ENCODE measurements at places on chromosomes 2 and 18.

GRCh38 chr2:118971245-118972122 is 29.5 kb downstream of the MARCO start:
- no peak for DNase-seq

DNA sequence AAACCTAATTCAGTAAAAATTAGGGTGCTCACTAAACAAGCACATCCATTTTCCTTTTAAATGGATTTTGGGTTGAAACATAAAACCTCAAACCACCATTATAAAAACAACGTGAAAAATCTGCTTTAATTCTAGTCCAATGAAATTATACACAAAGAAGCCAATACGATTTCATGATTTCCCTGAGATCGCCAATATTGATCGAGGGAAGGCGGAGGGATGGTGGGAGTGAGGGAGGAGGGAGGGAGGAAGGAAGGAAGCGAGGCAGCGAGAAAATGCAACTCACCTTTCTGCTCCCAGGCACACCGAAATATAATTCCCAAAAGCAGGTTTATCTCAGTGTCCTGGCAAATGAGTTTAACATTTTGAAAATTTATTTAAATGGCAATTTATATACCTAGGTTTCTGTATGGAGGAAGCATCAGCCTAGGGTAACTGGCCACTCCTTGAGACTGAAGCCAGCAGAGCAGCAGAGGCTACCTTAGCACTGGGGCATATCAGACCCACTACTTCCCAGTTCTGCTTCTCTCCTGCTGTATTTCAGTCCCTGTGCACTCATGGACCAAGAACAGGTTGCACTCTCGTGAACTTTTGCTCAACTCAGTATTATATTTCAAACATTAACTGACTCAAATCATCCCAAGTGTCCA is 2.3 kb upstream of the ONECUT2 start:
- no peak for DNase-seq

DNA sequence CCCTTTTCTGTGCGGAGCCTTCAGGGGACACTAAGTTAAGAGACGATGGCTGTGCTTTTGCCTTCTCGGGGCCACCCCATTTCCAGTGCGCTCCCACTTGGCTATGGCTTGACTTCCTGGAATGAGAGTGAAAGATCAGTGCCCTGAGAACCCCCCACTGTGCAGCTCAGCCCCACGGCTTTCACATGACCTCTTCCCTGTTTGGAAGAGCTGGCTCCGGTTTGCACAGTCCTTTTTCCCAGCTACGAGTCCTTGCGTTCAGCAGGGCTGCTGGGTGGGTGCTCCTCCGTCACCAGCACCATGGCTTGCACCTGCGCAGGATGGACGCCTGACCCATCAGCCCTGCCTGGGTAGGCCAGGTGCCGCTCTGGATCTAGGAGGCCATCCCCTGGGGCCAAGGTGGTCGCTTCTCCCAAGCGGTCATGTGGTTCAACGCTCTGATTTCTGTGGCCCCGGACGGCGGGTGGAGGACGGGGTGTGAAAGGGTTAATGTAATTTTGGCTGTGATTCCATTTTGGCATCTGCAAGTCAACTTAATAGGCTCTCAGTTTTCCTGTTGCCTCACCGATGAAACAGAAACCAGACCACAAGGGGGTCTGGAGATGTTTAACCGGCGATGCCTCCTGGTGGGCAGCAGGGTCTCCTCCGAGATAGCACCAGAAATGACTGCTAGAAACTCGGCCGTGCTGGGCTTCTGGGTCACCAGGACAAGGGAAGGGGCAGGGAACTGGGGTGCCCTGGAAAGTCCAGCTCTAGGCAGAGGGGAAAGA is 113.1 kb upstream of the HAAO start:
- no peak for DNase-seq

DNA sequence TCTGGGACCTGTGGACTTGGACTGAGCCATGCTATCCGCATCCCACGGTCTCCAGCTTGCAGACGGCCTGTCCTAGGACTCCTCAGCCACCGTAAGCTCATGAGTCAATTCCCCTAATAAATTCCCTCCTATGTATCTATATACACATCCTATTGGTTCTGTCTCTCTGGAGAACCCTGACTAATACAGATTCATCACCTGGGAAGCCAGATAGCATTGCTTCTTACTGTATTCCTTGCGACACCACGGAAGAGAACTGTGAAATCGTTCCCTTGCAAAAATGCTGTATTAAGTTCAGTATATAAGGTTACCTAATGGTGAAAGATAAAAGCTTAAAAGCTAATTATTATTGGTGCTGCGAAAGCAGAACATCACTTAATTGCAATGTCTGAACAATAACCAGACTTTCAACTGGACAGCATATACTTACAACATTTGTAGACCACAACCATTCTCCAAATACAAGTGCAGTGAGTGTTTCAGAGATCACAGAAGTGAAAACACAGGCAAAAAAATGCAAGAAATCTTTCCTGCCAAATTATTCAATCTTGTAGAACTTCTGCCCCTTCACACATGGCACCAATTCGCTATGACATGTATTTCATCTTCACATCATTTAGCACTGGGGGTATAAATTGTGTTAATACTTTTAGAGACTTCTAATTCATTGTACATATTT is 352.9 kb downstream of the TXNL1 start:
- DNase-seq: no peak

- DNase-seq: no peak
These were observed 13.6 kb downstream of the CNDP1 start for GRCh38 chr18:74547860-74548259.

- no peak for DNase-seq
These were observed 848 bp downstream of the VRK2 start for GRCh38 chr2:58047373-58047935.

- DNase-seq: no peak
These were observed 37.1 kb downstream of the NEMP2 start for GRCh38 chr2:190497428-190497827.

DNA sequence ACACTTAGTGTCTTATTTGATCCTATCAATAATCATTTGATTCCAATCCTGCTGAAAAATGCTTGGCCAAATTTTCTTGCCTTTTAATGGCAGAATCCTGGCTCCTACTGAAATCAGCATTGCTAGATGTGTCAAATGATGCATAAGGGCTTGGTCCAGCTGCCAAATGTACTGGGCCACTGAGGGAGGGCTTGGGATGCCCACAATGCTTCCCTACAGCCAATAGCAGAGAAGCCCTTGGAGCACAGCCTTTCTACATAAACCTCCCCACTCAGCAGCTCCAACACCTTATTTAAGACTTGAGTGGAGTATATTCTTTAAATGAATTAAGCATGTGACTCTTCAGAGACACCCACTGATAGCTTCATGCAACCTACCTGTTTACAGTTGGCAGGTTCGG is 3.6 kb downstream of the ALK start:
- DNase-seq: no peak

DNA sequence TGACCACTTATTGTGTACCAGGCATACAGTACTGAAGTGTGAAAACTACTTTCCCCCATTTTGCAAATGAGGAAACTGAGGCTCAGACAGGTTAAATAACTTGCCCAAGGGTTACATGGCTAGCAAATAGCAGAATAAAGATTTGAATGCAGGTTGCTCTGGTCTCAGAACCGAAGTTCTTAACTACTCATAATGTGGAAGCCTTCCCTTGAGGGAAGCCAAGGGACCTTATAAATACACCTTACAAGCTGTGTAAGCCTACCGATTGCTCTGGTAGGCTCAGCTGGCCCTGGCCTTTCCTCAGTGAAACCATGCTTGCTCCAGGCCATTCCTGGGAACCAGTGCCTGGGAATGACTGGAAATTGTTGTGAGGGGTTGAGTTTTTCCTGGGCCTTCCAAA is 114.6 kb upstream of the CDCA7 start:
- no peak for DNase-seq

GRCh38 chr2:233410196-233410760 is 56.0 kb downstream of the DGKD start:
- DNase-seq: no peak

GRCh38 chr18:48831802-48832201 is 119.0 kb downstream of the SMAD7 start:
- DNase-seq: no peak

DNA sequence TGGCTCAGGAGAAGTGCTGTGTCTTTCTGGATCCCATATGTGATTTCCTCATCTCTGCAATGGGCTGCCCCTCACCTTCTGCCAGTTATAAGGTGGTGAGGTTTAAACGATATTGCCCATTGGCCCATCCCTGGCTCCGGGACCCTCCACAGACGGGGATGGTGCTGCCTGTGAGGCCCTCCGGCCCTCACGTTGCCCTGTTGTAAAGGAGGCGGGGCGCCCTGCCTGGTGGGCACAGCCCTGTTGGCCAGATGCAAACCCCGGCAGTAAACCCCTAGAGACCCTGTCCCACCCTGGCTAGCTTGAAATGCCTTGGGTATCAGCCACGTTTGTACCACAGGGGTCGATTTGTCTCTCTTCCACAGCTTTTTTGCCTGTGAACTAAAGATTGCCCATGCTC is 7.4 kb downstream of the ARHGEF4 start:
- DNase-seq: no peak

GRCh38 chr2:36404318-36404717 is 48.7 kb downstream of the CRIM1 start:
- DNase-seq: peak; percentile 71

DNA sequence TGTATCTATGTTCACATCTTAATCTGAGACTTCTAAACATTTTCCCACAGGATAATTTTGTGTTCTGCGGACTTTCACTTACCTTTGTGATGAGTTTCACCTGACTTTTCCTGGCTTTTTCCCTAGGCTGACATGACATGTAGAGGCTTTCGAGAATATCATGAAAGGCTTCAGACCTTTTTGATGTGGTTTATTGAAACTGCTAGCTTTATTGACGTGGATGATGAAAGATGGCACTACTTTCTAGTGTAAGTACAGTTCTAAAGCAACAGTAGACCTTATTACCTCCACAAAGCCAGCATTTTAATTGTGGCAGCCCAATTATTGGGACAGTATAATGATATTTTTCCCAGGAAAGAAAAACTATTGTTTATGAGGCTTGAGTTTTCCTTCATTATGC is 34.1 kb upstream of the METAP1D start:
- no peak for DNase-seq

DNA sequence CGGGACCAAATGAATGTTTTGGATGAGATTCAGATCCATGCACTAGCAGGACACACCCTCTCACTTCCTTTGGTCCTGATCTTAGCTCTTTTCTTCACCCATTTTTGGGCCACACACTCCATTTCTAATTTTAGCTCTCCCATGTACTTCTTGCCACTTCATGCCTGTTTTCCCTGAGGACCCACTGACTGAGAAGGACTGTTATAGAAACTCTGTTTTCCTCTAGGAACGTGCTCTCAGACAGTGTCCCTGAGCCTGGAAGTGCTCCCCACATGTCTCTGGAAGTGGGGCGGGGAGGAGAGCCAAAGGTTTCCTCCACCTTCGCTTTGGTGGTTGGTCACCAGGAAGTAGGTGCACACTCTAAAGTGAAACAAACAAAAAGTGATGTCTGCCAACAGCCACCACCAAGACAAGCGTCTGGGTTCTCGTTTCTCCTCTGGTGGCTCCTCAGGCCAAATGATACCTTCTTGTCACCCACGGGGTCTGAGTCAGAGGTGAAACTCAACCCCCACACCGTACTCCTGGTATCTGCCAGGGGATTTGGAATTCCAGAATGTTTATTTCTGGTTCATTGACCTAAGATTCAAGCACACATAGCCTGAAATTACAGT is 74.7 kb downstream of the MERTK start:
- no peak for DNase-seq

- DNase-seq: no peak
These were observed 1.2 kb upstream of the UGT1A1 start for GRCh38 chr2:233758849-233759248.

- no peak for DNase-seq
These were observed 55.4 kb upstream of the ZNF396 start for GRCh38 chr18:35432565-35433001.

GRCh38 chr2:161825429-161825828 is 201.2 kb downstream of the SLC4A10 start:
- DNase-seq: no peak

DNA sequence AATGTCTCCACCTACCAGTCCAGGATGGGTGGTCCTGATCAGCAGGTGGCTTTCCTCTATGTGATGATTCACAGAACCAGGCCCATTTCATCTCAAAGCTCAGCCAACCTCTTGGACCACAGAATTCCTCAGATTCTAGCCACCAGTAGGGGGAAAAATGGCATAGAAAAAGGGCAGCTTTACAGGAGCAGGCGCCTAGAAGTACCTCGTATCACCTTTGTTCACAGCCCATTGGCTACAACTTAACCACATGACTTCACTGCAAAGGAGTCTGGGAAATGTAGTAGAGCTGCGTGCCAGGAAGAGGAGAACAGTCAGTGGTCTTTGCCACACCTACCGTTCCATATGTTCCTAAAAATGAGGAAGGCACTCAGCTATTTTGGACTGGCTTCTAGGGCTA is 62.8 kb upstream of the DTNA start:
- no peak for DNase-seq

DNA sequence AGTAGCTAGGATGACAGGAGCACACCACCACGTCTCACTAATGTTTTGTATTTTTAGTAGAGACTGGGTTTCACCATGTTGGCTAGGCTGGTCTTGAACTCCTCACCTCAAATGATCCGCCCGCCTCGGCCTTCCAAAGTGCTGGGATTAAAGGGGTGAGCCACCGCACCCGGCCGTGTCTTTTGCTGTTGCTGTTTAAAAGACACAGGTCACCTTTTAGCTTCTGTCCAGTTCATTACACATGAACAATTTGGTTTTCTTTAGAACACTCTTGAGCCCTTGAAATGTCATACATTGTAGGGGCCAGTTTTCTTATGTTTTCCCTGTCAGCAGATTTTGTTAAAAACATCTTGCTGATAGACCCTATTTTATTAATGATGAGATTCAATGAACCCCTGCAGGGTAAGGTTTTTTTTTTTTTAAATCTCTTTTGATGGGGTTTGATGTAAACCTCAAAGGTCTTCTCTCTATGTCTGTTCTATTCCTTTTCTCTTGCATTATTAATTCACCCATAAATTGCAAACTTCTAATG is 61.0 kb upstream of the AGPS start:
- no peak for DNase-seq

DNA sequence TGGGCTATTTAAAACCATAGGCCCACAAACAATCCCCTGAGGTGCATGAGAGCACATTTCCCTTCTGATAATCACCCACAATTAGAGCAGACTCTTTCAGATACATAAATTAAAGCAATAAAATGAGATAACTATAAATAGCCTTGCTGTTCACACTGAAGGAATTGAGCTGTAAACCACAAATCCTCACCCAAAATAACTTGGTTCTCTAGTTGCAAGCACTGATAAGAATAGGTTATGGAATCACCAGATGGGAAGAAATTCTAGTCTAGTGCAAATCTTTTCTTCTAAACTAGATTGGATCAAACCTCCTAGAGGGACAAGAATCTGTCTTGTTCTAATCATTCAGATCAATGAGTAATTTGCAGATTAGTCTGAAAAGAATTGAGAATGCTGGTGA is 64.6 kb downstream of the NAB1 start:
- DNase-seq: no peak

DNA sequence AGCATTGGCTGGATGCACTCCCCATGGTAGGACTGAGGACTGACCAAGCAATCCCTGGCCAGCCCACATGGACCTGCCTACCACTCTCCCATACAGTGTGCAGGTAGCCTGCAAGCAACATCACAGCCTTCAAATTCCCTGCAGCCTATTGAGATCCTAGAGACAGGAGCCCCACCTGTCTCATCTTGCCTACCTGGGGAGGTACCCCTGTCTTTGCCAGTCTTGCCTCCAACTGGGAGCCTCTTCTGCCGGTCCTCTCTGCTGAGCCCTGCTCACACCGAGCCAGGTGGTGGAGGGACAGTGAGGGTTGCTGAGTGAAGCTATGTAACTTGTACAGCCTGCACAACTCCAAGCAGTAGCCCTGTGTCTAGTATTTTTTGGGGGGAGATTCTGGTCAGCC is 29.9 kb downstream of the TTC32 start:
- no peak for DNase-seq

GRCh38 chr18:57976230-57976773 is 67.7 kb upstream of the NEDD4L start:
- DNase-seq: no peak

All from kidney epithelial cell (primary cell).